NCI-H2081 (cell line): ENCODE measurements at places on chromosomes 5 and 9.

GRCh38 chr5:150000990-150001659 lies 586 bp downstream of the HMGXB3 start:
- no peak for DNase-seq

DNA sequence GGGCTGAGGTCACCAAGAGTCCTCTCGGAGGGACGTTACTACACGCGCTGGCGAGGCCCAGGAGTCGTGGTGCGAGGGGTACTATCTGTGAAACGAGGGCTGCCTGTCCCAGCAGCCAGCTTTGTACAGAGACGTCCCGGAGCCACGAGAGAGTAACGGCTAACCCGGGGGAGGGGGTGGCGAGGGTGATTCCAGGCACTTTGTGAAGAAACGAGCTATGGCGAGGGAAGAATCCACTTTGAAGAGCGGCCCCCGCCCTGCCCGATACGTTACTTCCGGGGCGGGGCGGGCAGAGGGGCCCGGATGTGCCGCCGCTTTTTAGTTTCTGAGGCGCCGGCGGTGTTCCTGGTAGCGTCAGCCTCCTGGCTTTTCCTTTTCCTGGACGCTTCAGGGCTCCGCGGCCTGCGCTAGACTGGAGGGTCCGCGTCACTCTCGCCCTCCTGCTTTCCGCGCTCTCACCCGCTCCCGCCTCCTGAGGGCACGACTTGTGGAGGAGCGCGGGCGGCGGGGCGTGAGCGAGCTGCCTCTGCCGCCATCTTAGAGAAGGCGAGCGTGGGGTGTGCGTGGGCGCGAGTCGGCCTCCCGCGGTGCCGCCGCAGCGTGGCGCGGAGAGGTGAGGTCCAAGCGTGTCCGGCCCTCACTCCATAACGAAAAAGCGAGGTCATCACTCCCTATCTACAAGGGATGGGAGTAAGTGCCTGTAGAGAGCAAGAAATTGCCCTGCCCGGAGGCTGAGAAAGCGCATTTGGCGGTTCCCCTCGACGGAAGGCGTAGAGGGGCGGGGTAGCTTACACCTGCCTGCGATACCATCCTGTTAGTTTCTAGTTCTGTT lies 580 bp upstream of the RFX3 start:
- DNase-seq: peak; percentile 86

DNA sequence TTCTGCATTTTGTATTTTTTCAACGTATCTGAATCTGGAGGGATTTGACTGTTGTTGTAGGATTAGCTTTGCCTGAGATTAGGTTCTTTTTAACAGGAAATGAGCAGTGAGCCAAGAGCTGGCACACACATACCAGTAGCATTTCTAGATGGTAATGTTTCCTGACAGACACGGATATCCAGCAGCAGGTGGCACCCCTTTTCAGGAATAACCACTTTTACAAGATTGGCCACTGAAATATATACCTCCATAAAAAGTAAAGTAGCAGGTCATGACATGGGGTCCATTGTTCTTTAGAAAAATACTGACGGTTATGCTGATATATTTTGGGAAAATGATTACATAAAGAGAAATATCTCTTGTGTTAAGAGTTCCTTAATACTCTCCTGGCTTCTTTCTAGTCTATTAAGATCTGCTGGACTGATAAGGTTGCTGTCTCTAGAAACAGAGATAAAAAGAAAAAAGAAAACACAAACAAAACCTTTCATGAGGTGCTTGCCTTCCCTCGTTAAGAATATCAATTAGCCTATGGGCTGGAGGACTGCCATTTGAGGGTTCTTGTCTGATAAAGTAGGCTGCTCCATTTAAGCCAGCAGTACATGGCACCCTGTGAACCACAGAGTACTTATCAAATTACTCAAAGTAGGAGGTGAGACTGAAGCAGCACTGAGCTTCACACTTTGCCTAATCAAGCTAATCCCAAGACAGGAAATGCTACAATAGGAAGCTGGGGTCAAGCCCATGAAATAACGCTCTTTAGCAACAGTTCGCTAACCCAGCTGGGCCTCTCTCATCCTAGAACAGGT lies 101.6 kb upstream of the PCA3 start:
- DNase-seq: no peak

GRCh38 chr5:128674837-128675446 lies 136.9 kb upstream of the FBN2 start:
- peak; percentile 28 for DNase-seq

- DNase-seq: no peak
Observed at GRCh38 chr5:39400713-39401578, 23.8 kb downstream of the DAB2 start.

DNA sequence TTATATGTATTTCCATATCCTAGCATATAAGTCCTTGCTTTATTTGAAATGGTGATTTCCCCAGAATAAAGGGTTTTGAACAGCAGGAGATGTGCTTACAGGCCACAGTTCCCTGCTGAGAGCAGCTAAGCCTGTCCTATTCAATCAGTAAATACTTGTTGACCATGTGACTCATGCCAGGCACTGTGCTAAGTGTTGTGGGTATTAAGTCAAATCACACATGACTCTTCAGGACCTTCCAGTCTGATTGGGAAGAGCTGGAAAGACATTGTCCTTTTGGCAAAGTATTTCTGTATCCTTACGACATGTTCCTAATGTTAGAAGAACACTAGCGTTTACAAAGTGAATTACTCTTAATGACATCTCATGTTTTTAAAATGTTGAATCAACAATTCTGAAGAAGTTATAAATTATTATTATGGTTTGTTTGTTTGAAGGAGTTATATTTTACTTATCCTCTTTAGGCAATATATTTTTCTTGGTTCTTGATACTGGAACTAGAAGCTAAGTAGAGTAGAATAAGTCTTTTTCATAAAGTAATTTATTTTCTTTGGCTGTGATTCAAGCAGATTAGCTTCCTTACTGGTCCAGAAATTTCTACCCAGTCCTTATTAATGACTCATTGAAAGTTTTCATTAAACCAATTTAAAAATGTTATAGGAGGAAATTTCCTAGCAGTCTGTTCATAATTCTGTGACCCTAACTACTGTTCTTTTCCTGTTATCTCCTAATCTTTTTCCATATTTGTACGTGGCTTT lies 82.1 kb downstream of the GAPVD1 start:
- peak; percentile 53 for DNase-seq

- DNase-seq: no peak
Observed at GRCh38 chr9:68498816-68499215, 41.9 kb downstream of the TMEM252 start.

- DNase-seq: peak; percentile 1
Observed at GRCh38 chr5:129001841-129002526, 36.7 kb downstream of the SLC27A6 start.

GRCh38 chr5:139275956-139276355 lies 17.6 kb upstream of the MATR3 start:
- DNase-seq: peak; percentile 18

DNA sequence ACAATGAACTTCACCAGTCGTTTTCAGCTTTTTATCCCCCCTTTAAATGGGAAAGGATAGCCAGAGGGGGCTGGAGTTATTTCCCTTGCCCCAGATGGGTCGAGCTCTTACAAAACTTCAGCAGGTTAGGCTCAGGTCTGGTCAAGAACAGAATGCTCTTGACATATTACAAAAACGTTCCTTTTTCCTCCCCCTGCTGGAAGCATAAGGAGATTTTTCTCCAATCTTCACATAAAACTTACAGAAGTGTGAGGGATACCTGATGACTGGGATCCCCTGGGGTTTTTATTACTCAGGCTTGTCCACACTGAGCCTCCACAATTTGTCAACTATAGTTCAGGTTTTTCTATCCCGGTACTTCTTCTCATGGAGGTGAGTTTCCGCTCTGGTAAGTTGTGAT lies 60.8 kb downstream of the CSF2 start:
- no peak for DNase-seq

- DNase-seq: peak; percentile 20
Observed at GRCh38 chr9:2493109-2493508, 128.5 kb upstream of the VLDLR start.

DNA sequence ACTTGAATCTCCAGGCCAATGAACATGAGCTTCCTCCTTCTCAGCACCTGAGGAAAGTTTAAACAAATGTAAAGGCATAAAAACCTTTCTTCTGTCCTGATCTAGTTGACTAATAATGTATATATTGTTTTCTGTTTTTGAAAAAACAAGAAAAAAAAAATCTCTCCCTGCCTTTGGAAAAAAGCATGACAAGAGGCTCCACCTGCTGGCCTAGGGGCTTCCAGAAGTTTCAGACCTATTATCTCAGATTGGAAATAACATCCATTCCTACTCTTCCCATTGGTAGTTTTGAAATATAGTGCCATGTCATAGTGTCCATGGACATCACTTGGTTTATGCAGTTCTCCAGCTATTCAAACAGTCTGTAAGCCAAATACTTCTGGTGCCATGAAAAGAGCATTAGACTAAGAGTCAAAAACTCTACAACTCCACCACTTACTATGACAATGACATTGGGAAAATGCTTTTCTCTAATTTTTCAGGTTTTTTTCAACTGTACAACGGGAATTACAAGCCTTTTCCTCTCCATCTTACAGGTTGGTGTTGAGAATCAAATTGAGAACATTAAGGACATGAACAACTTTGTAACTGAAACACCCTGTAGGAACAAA lies 409.6 kb upstream of the MPDZ start:
- DNase-seq: no peak

DNA sequence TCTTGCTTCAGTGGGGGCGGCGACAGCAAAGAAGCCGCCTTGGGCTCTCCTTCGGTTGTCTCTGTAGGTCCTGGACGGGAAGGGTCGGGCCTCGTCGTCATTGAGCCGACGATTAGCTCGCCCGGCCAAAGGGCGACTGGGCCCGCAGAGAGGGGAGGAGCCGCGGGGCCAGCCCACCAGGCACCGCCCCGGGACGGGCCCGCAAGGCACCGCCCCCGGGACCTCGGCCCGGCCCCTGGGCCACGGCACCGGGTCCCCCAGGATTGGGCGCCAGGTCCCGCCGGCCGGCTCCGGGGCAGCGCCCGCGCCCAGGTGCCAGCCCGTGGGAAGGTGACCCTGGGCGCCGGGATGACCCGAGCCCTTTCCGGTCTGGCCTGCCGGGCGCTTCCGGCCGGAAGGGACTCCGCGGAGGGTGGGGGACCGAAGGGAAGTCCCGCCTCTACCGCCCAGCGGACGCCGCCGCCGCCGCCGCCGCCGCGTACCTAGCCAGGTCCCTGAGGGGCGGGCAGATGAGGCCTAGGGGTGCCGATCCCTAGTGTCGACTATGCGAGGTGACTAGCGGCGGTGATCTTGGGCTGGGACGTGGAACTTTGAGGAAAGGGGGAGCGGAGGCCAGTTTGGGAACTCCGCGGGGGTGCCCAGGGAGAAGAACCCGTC lies at the start of the genes GBA2 and RGP1:
Gene GBA2, minus strand, starts transcription at position 371 of the 657 bp plus-strand sequence. CDS start 524 bp downstream, outside the sequence.
Gene RGP1, plus strand, starts transcription at position 430 of the 657 bp plus-strand sequence. CDS start 469 bp downstream, outside the sequence.
- DNase-seq: peak; percentile 87

DNA sequence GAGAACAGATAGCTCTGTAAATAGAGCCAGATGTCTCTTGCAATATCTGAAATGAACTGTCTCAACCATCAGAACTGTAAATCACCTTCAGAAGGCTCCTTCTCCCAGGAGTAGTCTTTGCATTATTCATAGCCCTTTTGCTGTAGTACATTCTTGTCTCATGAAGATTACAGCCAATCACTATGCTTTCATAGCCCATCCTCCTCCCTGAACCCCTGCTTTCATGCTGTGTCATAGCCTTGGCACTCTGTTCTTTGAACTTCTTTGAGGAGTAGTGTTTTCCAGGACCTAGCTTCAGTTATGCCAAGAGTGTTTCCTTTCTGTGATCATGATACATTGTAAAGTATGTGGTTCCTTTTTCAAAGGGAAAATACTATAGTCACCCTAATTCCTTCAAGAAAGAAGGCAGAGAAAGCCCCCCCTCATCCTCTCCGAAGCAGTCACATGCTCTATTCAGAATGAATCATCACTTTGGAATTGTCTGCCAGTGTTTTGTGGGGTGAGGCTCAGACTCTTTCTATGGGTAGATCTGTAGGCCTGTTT lies 61.1 kb downstream of the GRIA1 start:
- no peak for DNase-seq

- no peak for DNase-seq
Observed at GRCh38 chr5:31682851-31683250, 43.9 kb downstream of the PDZD2 start.

DNA sequence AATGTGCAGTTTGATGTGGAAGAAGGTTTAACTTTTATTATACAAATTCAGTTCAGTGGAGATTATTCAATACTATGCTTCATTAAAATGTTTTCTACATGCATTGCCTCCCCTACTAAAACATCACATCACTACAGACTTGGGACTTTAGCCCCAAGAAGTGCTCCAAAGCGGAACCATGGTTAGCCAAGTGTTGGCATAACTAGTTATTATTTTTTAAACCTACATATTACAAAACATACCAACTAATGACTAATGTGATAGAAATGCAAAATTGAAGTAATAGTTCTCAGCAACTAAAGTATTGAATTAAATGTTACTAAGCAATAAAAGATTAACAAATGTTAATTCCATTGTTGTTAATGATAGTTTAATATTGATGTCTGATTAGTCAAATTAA lies 74.5 kb downstream of the XRCC4 start:
- no peak for DNase-seq

DNA sequence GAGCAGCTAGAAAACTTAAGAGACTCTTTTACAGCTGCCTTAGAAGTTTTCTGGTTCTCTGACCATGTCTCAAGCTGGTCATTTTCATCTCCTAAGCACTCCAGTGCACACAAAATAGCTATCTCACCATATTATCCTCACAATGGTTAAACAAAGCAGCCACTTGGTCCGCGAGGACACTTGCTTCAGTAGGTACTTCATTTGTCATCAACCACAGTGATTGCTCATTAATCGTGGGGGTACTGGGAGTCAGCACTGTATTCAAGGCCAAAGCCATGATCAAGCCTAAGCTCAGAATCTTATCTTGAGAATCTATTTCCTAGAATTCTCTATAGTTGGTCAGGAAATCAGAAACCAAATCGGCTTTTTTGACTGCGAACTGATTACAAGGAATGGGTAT lies 2.9 kb downstream of the ARL14EPL start:
- DNase-seq: no peak
